ENCODE measurements at places on chromosomes 11 and 22. TPM values are rescaled to one million over a fixed set of nuclear protein-coding genes. Genes with fewer than 3 reads are reported as not detected.

GRCh38 chr11:114158421-114158820 lies 98.9 kb downstream of the ZBTB16 start:
- no peaks in the 10 kb centered on the region for H3K27me3 ChIP-seq
- H3K4me1 ChIP-seq = peaks cover 40% of the 10 kb centered on the region
- H3K27ac ChIP-seq = peak overlapping the region; percentile 78
- no peaks in the 10 kb centered on the region for H3K36me3 ChIP-seq
- DNase-seq = no peak

DNA sequence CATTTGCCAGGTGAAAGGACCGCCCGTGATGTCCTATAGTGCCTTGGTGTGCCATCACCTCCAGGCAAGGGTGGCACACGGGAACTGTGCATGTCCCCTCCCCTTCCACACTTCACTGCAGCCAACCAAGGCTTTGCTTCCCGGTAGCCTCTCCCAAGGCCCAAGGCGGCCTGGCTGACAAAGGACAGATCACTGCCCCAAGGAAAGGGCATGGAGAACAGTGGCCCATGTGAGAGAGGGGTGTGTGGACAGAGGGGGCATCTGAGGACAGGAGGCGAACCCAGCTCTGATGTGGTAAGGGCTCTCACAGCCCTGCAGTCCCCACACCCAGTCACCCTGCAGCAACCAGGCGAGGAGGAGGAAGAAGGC lies 50.4 kb downstream of the RPUSD4 start:
- no peak overlapping the region for H3K27ac ChIP-seq
- no peak overlapping the region for H3K4me3 ChIP-seq
- H3K4me1 ChIP-seq = no peaks in the 10 kb centered on the region
- H3K36me3 ChIP-seq = no peaks in the 10 kb centered on the region
- no peaks in the 10 kb centered on the region for H3K27me3 ChIP-seq
- no peak for DNase-seq

- H3K4me1 ChIP-seq = peaks cover 14% of the 10 kb centered on the region
- H3K36me3 ChIP-seq = no peaks in the 10 kb centered on the region
- DNase-seq = no peak
- H3K4me3 ChIP-seq = no peak overlapping the region
- no peak overlapping the region for H3K27ac ChIP-seq
These were observed 12.0 kb downstream of the TMEM86A start for GRCh38 chr11:18710545-18710944.

DNA sequence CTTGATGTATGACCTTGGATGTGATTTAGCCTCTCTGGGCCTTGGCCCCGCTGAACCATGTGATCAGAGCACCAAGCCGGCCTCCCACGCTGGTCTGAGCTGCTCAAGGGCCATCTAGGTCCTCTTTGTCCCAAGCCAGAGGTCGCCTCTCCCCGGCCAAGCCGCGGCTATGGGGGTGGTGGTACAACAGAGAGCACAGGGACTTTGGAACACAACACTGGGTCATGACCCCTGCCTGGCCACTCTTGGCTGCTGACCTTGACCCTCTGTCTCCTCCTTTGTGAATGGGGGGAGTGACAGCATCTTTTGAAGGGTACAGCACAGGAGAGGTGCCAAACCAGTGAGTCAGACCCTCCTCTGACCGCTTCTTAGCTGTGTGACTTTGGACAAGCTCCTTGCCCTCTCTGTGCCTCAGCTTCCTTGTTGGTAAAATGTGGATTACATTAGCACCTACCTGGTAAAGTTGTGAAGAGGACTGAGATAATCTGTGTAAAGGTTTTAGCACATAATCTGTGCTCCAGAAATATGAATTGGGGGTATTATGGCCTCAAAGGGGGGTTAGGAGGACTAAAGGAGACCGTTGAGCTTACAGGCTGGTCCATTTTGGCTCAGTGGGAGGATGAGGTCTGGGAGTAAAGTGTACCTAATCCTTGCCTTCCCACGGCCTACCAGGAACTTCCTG lies 4.7 kb downstream of the SCYL1 start:
- no peaks in the 10 kb centered on the region for H3K36me3 ChIP-seq
- H3K4me1 ChIP-seq = peaks cover 36% of the 10 kb centered on the region
- no peaks in the 10 kb centered on the region for H3K27me3 ChIP-seq
- H3K4me3 ChIP-seq = peak overlapping the region; percentile 39

- H3K4me3 ChIP-seq = peak overlapping the region; percentile 98
- peaks cover 38% of the 10 kb centered on the region for H3K4me1 ChIP-seq
- H3K36me3 ChIP-seq = peaks cover 37% of the 10 kb centered on the region
- DNase-seq = peak; percentile 53
- no peaks in the 10 kb centered on the region for H3K27me3 ChIP-seq
These were observed 15.2 kb downstream of the BCL9L start for GRCh38 chr11:118910309-118911112.

DNA sequence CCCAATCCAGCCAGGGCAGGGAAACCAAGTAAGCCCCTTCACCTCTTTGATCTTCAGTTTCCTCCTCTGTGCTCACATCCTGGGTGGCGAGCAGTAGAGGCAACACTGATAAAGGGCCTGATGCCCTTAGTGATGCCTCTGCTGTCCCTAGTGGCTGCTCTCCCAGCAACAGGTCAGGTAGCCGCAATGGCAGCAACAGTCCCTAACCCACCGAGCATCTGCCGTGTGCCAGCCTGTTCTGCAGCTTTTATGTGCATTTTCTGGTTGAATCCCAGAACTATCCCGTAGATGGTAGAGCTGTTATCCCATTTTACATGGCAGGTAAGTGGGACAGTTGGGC lies 5.2 kb downstream of the SCYL1 start:
- H3K4me1 ChIP-seq = peaks cover 35% of the 10 kb centered on the region
- peak overlapping the region; percentile 89 for H3K27ac ChIP-seq
- H3K27me3 ChIP-seq = no peaks in the 10 kb centered on the region
- DNase-seq = peak; percentile 51
- H3K36me3 ChIP-seq = peaks cover 8% of the 10 kb centered on the region
- peak overlapping the region; percentile 48 for H3K4me3 ChIP-seq

DNA sequence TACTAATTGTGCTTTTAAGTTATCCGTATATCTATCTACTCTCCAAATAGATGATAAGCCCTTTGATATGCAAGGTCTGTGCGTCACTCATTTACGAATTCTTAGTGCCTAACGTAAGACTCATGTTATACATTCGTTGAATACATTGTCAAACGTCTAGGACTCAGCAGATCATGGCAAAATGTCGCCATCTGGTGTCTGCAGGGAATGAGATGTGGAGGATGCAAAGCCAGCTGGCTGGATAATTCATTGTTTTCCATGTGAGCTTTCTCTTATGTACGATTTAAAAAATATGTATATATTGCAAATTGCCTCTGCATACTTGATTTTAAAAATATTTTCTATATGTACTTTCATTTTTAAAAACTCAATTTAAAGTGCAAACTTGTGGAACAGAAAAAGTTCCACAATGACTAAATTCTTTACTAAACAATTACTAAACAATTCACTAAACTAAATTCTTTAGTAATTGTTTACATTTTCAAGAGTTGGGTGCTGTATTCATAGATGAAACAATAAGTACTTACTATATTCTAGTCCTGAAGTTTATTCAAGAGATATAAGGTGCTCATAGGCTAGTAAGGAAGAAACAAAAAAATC lies 33.8 kb downstream of the ZNF202 start:
- DNase-seq = peak; percentile 67
- H3K27me3 ChIP-seq = peaks cover 11% of the 10 kb centered on the region
- H3K4me3 ChIP-seq = no peak overlapping the region

DNA sequence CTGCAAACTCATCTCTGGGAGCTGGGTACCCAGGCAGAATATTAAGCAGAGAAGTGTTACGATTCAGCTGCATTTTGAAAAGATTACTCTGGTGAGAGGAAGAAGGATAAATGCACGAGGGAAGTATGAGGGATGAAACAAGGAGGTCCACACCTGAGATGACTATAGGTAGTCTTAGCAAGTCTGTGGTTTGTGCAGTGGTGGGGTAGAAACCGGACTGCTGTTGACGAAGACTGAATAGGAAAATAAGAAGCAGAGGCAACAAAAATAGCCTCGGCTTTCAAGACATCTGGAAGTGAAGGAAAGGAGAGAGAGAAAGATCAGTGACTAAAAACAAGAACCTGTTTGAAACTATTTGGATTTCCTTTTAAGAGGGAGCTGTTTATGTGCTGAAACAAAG lies 810.8 kb downstream of the OPCML start:
- no peak overlapping the region for H3K4me3 ChIP-seq
- no peak overlapping the region for H3K27ac ChIP-seq
- no peak for DNase-seq
- no peaks in the 10 kb centered on the region for H3K27me3 ChIP-seq
- H3K4me1 ChIP-seq = peaks cover 33% of the 10 kb centered on the region
- H3K36me3 ChIP-seq = no peaks in the 10 kb centered on the region

GRCh38 chr11:65357856-65358356 lies 3.4 kb downstream of the TIGD3 start:
- DNase-seq = no peak
- H3K36me3 ChIP-seq = no peaks in the 10 kb centered on the region
- H3K27me3 ChIP-seq = no peaks in the 10 kb centered on the region

DNA sequence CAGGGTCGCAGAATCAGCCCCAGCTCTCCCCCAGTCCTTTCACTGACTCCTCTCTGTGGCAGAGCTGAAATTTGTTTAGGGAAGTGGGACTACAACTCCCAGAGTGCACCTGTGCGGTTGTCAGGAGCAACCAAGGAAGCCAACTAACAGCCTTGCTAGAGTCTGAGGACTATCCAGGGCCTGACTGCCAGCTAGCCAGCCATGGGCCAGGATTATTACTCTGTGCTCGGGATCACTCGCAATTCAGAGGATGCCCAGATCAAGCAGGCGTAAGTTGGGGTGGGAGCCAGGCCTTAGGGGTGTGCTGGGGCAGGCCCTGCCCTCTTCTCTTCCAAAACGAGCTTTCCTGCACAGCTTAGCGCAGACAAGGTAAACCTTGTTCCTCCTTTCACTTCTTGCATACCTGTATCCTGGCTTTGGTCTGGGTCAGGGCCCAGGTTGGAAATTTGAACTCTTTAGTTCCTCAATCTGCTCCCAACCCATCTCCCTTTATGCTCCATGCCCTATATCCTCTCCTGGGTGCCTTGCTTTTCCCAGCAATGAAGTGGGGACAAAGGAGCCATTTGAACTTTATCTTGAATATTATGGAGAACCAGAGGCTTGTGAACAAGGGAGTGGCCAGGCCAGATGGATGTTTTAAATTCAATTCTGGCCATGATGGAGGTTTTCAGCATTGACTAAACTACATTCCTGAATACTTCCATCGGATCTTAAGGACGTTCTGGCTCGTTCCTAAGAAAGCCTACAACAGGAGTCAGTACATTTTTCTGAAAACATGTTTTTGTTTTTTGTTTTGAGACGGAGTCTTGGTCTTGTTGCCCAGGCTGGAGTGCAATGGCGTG lies at the start of gene DNAJB13:
Gene DNAJB13, plus strand, starts transcription at position 158 of the 842 bp plus-strand sequence. Its CDS starts 44 bp downstream, at position 202.
- no peak within 1 kb of the TSS for H3K4me3 ChIP-seq
- no peaks in the 10 kb centered on the region for H3K27me3 ChIP-seq
- DNase-seq = peak; percentile 21
- no peaks in the 10 kb centered on the region for H3K36me3 ChIP-seq

GRCh38 chr22:35899736-35900135 lies 128.9 kb downstream of the RBFOX2 start:
- H3K4me1 ChIP-seq = peaks cover 8% of the 10 kb centered on the region
- H3K27ac ChIP-seq = no peak overlapping the region
- no peak for DNase-seq
- H3K4me3 ChIP-seq = no peak overlapping the region
- H3K27me3 ChIP-seq = peaks cover 12% of the 10 kb centered on the region
- no peaks in the 10 kb centered on the region for H3K36me3 ChIP-seq

- no peak overlapping the region for H3K27ac ChIP-seq
- peaks cover 9% of the 10 kb centered on the region for H3K4me1 ChIP-seq
- H3K36me3 ChIP-seq = no peaks in the 10 kb centered on the region
- H3K4me3 ChIP-seq = no peak overlapping the region
- no peaks in the 10 kb centered on the region for H3K27me3 ChIP-seq
- DNase-seq = no peak
These were observed 6.4 kb upstream of the CCDC86 start for GRCh38 chr11:60835534-60835846.

Gene ARHGAP20
- not detected for total RNA-seq
